ENCODE measurements at places on chromosomes 5 and 9.

GRCh38 chr9:82499337-82499736 lies 510.8 kb downstream of the SPATA31D1 start:
- no peak for DNase-seq

DNA sequence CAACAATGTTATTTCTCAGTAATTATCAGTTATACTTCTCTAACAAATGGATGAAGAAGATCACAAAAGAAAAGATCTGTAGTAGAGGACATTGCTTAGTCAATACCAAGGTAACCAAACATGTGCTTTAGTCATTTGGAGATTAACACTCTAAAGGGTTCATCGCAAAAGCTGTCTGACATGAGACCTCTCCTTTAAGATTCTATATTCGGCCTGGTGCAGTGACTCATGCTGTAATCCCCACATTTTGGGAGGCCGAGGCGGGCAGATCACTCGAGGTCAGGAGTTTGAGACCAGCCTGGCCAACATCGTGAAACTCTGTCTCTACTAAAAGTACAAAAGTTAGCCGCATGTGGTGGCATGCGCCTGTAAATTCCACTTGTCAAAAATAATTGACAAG lies 18.3 kb upstream of the CKMT2 start:
- no peak for DNase-seq

- DNase-seq = no peak
These were observed 40.9 kb downstream of the PSIP1 start for GRCh38 chr9:15469862-15470261.

DNA sequence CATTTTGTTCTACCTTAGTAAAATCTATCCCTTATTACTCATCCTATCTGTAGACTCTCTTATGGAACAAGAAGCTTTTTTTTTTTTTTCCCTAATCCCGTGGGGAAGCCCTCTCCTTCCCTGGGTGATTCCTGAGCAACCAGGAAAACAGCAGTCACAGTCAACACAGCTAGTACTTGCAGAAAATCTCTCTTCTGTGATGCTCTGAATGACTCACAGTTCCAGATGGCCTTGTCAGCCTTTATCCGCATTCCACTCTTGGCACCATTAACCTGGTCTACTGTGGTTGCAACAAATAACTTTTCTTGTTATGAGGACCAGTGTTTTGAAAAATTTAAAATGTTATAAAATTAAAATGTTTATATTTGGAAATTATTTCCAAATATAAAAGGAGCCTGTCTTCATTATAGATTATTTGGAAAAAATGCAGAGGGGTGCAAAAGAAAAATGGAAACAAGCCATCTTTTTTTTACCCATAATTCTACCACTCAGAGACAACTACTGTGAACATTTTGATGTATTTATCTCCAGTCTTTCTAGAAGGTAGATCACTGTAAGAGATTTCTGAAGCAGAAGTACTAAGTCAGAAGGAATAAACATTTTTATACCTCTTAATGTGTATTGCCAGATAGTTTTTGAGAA lies 486.7 kb downstream of the RAB3C start:
- no peak for DNase-seq

GRCh38 chr5:56083286-56083854 lies 88.6 kb upstream of the IL6ST start:
- no peak for DNase-seq

GRCh38 chr5:386432-387341 lies 56.3 kb upstream of the EXOC3 start:
- no peak for DNase-seq

DNA sequence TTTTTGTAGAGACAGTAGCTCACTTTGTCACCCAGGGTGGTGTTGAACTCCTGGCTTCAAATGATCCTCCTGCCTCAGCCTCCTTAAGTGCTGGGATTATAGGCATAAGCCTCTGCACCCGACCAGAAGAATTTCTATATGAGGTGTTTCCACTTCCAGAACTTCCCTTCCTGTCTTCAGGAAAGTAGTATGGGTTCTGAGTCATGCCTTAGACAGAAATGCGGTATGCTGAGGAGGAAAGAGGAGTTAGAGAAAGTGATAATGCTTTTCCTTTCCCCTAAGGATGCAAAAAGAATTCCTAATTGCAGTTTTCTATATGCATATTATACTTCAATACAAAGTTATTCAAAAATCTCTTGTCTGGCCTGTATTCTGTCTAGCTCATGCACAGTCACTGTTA lies 16.4 kb upstream of the ADAMTSL1 start:
- no peak for DNase-seq

- no peak for DNase-seq
These were observed 54.2 kb downstream of the PCDHGC5 start for GRCh38 chr5:141543053-141543452.

DNA sequence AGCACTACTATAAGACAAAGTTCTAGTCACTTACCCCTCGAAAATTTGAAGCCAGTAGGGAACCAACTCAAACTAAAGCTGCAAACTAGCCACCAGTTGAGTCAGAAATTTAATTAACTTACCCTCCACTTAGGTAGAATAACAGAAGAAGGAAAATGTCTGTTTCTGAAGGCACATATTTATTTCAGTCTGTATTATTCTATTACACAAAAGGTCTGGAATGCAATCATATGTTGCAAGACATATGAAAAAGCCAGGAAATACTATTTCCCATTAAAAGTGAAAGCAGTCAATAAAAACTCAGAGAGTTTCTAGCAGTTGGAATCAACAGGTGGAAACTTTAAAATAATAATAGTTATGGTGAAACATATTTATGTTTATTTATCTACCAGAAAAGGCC lies 79.2 kb upstream of the SLCO4C1 start:
- no peak for DNase-seq

DNA sequence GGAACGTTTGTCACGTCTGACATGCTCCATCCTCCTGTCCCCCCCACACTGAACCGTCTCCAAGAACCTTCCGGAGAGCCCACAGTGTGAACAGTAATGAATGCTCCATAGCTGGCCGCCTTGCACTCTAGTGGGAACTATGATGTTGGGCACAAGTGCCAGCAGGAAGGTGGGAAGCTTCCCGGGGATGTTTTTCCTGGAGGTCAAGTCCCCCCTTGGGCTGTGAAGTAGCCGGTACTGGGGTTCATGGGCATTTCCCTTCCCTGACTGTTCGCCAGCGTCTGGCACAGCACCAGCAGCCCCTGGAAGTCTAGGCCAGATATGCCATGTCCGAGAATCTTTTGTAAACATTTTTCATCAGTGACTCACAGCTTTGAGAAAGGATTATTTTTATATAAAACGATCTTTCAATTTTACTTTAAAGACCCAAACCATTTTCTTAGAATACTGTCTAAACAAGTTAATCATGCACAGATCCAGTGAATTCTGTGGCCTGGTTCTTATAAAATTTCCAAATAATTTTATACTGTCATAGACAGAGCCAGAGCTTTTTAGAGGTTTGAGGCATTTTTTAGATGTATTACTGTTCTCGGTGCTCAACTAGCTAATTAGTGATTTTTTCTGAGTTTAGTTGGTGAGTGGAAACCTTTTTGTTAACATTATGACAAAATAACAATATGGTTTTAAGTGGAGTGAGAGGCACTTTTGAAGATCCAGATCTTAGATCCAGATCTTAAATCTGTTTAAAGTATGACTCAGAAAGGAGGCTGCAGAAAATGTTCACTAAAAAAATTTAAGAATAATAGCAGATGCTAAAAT lies 11.6 kb downstream of the ABL1 start:
- no peak for DNase-seq

DNA sequence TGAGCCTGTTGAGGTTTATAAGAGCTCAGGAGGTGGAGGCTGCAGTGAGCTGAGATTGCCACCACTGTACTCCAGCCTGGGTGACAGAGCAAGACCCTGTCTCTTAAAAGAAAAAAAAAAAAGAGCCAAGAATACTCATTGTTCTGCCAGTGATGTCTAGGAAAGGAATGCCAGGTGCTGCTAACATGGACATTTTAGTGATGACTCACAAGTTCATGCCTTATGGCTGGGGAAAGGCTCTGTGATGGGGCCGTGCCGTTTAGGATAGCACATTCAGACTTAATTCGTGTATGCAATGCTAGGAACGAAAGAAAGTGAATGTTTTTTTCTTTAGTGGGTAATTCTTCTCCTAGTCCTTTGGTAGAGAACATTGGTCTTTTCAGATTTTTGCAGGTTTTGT lies 134.2 kb downstream of the ARHGAP26 start:
- DNase-seq = no peak

GRCh38 chr5:3309538-3309937 lies 286.1 kb upstream of the IRX1 start:
- DNase-seq = no peak

DNA sequence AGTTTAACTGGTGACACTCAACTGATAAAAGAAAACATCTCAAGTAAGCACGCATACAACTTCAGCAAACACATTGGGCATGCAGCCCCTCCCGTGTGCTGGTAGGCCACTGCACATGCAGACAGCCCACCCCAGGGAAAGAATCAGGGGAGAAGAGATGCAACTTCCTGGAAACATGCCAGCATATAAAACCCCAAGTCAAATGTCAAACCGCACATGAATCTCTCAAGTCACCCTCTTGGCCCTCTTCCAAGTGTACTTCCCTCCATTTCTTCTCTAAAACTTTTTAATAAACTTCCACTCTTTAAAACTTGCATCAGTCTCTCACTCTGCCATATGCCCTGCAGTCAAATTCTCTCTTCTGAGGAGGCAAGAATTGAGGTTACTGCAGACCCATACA lies 732.7 kb downstream of the SEMA5A start:
- DNase-seq = no peak

- DNase-seq = no peak
These were observed 34.0 kb downstream of the ZNF474 start for GRCh38 chr5:122163121-122164069.

GRCh38 chr5:155905364-155905763 lies 421.6 kb upstream of the SGCD start:
- DNase-seq = no peak

DNA sequence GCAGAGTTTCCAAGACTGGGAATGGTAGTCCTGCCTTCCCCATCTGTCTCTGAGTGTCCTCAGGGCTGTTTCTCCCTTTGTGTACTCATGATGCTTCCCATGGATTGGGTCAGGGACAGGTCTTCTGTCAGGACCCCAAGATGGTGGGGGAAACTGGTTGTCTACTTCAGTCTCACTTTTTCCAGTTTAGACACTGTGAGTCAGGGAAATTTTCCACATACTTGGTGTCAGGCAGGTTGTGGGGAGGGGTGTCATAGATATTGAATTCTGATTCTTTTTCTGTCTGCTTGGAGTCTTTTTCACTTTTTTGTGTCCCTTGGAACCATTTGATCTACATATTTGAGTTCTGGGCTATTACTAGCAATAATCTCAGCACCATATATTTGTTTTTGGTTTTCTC lies 10.3 kb downstream of the POLK start:
- DNase-seq = no peak

- no peak for DNase-seq
These were observed 213.3 kb downstream of the IRX2 start for GRCh38 chr5:2538169-2538568.

DNA sequence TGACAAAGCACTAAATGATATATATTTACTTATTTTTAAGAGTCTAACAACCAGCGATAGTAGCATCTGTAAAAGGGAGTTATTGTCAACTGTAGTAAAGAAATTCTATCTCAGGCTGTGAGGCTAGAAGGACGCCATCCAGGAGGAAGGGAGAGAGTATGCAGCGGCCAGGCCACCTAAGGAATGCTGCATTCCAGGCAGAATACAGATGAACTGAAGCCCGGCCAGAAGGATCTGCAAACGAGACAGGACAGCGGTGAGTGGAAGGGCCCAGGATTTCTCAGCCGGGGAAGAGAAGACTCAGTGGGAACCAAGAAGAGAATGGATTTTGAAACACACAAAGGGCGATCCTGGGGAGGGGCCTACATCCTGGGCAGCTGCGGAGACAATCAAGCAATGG lies 7.4 kb downstream of the RETREG1 start:
- DNase-seq = no peak

- DNase-seq = no peak
These were observed 83.2 kb downstream of the CDH9 start for GRCh38 chr5:26955161-26955560.

DNA sequence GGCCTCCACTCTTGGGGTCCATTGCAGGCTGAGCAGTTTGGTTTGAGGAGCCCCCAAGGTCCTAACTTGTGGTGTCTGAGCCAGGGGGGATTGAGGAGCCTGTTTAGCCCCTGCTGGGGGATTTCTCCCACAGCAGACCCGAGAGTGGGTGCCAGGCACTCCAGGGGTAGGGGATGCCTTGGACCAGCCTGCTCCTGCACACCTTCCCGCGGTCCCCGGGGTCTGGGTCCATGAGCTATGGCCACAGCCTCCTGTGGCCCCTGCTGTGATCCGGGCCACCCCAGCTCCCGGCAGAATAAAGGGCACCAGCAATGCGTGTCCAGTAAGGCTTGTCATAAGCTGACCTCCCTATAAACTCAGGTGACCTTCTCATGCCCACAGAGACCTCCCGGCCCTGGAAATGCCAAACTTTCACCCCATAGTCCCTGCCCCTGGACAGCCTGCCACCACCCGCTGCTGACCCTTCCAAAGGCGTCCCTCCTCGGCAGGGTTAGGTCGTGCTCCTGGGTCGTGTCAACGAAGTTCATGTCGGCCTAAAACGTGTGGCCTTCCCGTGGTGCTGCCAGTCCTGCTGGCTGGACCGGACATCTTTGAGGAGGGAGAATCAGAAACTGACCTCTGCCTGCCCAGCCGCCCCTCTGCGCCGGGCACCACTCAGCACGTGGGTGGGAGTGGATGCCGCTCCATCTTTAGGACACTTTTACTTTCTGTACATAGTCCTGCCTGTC lies 137.6 kb downstream of the MRPL36 start:
- peak; percentile 46 for DNase-seq

GRCh38 chr9:78143281-78144007 lies 92.4 kb upstream of the CEP78 start:
- no peak for DNase-seq

DNA sequence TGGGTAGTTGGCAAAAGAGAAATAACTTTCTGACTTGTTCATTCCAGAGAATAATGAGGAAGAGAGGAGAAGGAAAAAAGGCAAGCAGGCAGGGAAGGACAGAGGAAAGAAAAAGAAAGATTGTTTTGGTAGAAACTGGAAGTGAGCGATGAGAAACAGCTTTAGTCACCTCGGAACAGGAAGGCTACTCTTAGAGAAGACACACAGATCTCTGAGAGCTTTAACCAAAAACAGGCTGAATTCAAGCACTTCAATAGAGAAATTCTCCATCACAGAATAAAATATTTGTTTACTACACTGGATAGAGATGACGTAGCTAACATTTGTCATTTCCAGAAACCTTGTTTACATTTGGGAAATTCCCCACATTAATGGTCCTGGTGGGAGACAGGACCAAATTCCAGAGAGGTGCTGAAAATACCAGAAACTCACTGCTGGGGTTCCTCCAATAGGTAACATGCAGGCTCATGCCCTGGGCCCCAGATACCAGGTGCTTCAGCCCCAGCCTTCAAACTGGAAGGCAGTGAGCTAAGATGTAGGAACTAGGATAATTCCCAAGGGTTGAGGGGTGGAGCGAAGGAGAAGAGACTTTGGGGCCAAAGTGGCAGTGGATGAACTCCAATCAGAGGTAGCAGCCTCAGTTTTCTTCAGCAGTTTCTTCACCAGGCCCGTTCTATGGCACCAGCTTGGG lies 227.7 kb upstream of the GRAMD2B start:
- DNase-seq = no peak

GRCh38 chr9:113707953-113708695 lies 168.0 kb upstream of the ZNF618 start:
- DNase-seq = no peak

GRCh38 chr5:64570395-64570996 lies 64.7 kb downstream of the RGS7BP start:
- no peak for DNase-seq

Measured in kidney (tissue), 22 donors.